ENCODE measurements at places on chromosomes 12 and 14. TPM values are rescaled to one million over a fixed set of nuclear protein-coding genes. Genes with fewer than 3 reads are reported as not detected.

DNA sequence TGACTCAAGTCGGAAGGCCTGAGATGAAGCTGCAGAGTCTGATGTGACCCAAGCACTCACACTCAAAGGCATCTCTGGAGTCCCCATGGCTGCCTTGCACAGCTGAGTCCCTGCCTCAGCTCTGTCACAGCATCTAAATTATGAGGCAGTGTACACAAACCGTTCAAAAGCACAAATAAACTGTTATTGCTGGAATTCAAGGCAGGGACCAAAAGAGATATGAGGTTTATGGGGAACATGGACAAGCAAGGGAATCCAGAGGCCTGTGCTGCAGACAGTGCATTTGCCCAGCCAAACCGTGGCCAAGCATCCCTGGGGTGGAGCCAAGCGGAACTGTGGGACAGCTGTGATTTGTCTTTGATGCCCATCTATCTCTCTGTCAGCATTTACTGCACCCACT lies 91.3 kb downstream of the RPS29 start:
- no peak for DNase-seq
- no peak overlapping the region for H3K4me3 ChIP-seq
- no peaks in the 10 kb centered on the region for H3K36me3 ChIP-seq
- H3K27ac ChIP-seq, result no peak overlapping the region
- peaks cover 46% of the 10 kb centered on the region for H3K27me3 ChIP-seq

GRCh38 chr12:101678081-101678480 lies 19.4 kb upstream of the CHPT1 start:
- DNase-seq, result no peak
- peaks cover 5% of the 10 kb centered on the region for H3K4me1 ChIP-seq
- H3K4me3 ChIP-seq, result no peak overlapping the region
- no peaks in the 10 kb centered on the region for H3K36me3 ChIP-seq
- H3K27ac ChIP-seq, result no peak overlapping the region

- peaks cover 5% of the 10 kb centered on the region for H3K4me1 ChIP-seq
- H3K36me3 ChIP-seq, result no peaks in the 10 kb centered on the region
- no peak for DNase-seq
Observed at GRCh38 chr12:131509701-131510100, 201.2 kb upstream of the SFSWAP start.

- H3K4me3 ChIP-seq, result no peak overlapping the region
- H3K36me3 ChIP-seq, result no peaks in the 10 kb centered on the region
- H3K4me1 ChIP-seq, result no peaks in the 10 kb centered on the region
Observed at GRCh38 chr12:78457938-78458337, 406.6 kb upstream of the SYT1 start.

The MEG3 gene
- total RNA-seq, result not detected

- H3K27ac ChIP-seq, result no peak overlapping the region
- no peak for DNase-seq
- no peaks in the 10 kb centered on the region for H3K36me3 ChIP-seq
- peaks cover 34% of the 10 kb centered on the region for H3K27me3 ChIP-seq
- H3K4me3 ChIP-seq, result no peak overlapping the region
Observed at GRCh38 chr12:100721169-100721568, 73.4 kb upstream of the ANO4 start.

The REM2 gene
- not detected for total RNA-seq
